ENCODE measurements at places on chromosomes 6 and 20. TPM values are rescaled to one million over a fixed set of nuclear protein-coding genes. Genes with fewer than 3 reads are reported as not detected.

ZBTB46 gene
- total RNA-seq: 3.4 TPM

UBR2 gene
- 23.1 TPM for total RNA-seq

C6orf141 gene
- total RNA-seq: 13.2 TPM

CCN5 gene
- not detected for total RNA-seq

ZC2HC1B gene
- not detected for total RNA-seq

SLC16A10 gene
- 1.2 TPM for total RNA-seq

TREM1 gene
- total RNA-seq: not detected

BCAS1 gene
- total RNA-seq: not detected

GPLD1 gene
- total RNA-seq: 2.5 TPM

DLK2 gene
- total RNA-seq: 1.4 TPM

CTAGE9 gene
- total RNA-seq: not detected

RFX6 gene
- not detected for total RNA-seq

CTSA gene
- total RNA-seq: 25.4 TPM

SAMD10 gene
- 1.2 TPM for total RNA-seq

GPSM3 gene
- 2.2 TPM for total RNA-seq

LY86 gene
- total RNA-seq: not detected

NFYA gene
- 13.1 TPM for total RNA-seq

SLC4A11 gene
- 0.57 TPM for total RNA-seq

HEY2 gene
- total RNA-seq: 0.77 TPM

SH3BGRL2 gene
- total RNA-seq: 13.2 TPM

HSPA1A gene
- total RNA-seq: 171 TPM
